ENCODE measurements at places on chromosomes 4 and X.

DNA sequence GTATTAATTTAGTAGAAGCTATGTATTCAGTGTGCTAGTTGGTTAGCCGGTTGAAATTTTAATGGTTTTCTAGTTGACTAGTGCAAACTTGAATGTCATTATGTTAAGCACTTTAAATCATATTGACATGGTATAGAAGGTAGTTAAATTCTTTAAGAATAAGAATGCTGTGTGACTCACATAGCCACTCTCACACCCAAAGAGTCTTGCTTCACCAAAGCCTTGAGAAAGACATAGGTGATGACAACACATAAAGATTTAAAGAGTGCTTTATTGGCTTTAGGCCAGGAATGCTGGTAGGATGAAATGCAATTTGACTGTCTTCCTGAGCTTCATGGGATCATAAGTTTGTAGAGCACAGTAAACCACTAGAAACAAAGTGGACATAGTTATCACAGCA lies 85.3 kb downstream of the DCAF8L2 start:
- DNase-seq = peak; percentile 2

GRCh38 chr4:83195269-83195668 lies 80.7 kb upstream of the PLAC8 start:
- no peak for DNase-seq

GRCh38 chr4:128244379-128244778 lies 43.2 kb downstream of the PGRMC2 start:
- DNase-seq = no peak

- DNase-seq = peak; percentile 47
Measured at GRCh38 chrX:108537005-108537404, 97.4 kb downstream of the COL4A5 start.

GRCh38 chrX:43949669-43950068 lies 23.5 kb downstream of the NDP start:
- DNase-seq = peak; percentile 47

DNA sequence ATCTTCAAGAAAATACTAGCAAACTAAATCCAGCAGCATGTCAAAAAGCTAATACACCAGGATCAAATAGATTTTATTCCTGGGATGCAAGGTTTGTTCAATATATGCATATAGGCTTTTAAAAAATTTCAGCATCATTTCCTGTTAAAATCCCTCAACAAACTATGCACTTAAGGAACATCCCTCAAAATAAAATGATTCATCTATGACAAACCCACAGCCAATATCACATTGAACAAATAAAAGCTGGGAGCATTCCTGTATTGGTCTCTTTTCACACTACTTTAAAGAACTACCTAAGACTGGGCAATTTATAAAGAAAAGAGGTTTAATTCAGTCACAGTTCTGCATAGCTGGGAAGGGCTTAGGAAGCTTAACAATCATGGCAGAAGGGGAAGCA lies 726.7 kb downstream of the GRXCR1 start:
- DNase-seq = no peak

GRCh38 chr4:65624651-65625050 lies 45.6 kb downstream of the EPHA5 start:
- DNase-seq = peak; percentile 2

DNA sequence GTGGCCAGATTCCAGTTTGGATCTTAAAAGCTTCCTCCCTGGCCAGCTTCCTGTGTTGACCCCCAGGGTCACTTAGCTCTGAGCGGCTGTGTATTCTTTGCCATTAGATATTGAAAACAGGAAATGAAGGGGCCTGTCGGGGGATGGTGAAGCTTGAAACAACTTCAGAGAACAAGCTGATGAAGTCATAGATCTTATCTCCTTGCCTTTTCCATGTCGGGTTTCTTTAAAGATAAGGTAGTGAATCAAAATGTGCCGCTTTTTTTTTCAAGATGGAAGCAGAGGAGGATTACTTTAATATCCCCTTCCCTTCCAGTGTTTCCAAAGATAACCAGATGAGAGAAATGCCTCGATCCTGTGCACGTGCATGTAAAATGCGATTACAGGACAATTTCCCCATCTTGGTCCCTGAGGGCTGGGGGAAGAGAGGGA lies 508.5 kb downstream of the MID1IP1 start:
- peak; percentile 9 for DNase-seq

Data from kidney tubule cell (primary cell).